IPS-NIHi11 (cell line): ENCODE measurements at places on chromosomes 11 and 22.
A peak's percentile ranks its signal among the peaks of the same experiment; 100 is the strongest.

DNA sequence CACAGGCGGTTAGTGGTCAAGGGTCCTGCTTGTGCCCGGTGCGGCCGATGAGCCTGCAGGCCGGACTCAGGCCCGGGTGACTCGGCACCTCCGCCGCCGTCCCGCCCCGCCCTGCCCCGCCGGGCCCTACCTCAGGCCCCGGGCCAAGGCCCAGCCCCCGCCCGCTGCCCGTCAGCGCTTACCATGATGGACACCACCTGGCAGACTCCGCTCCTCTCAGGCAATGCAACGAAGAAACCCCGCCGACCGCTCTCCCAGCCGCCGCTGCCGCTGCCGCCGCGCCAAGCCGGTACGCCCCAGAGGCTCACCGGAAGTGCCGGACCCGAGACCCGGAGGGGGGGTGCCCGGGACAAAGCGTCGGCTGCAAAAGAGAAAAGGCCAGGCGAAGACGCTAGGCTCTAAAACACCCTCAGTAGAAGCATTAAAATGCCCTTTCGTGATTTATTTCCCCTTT, at the start of gene UFD1:
Gene UFD1, minus strand, starts transcription at position 293 of the 454 bp plus-strand sequence. Its CDS starts 108 bp downstream, at position 185.
- peak; percentile 86 for DNase-seq

DNA sequence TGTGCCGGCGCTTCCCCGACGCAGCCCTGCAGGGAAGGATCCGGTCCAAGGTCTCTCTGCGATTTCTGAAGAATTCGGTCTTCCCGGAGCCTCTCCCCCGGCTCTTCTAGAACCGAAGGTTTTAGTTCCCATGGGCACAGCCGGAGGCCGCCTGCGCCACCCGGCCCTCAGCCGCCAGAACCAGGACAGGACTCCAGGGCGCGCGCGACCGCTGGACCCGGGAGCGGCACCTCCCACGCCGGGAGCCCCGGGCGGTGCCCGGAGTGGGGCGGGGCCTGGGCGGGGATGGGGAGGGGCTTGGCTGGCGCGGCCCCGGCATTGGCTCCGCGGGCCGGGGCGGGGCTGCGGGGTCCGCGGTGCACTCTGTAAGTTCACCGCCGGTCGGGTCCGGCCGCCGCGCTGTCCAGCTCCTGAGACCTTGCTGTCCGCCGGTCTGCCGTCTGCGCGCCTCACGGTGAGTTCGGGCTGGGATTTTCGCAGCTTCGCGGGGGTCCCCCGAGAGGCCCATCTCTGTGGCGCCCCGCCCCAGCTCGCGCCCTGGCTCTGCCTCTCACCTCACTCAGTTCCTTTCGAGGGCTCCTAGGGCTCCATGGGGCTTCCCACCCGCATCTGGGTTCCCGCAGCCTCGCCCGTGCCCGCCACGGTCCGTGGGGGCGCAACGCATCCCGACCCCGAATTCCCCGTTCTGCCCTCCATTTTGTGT, at the start of gene CDC42EP2:
Gene CDC42EP2, plus strand, starts transcription at position 366 of the 703 bp plus-strand sequence. CDS start 6,033 bp downstream, outside the sequence.
- DNase-seq, result peak; percentile 95

DNA sequence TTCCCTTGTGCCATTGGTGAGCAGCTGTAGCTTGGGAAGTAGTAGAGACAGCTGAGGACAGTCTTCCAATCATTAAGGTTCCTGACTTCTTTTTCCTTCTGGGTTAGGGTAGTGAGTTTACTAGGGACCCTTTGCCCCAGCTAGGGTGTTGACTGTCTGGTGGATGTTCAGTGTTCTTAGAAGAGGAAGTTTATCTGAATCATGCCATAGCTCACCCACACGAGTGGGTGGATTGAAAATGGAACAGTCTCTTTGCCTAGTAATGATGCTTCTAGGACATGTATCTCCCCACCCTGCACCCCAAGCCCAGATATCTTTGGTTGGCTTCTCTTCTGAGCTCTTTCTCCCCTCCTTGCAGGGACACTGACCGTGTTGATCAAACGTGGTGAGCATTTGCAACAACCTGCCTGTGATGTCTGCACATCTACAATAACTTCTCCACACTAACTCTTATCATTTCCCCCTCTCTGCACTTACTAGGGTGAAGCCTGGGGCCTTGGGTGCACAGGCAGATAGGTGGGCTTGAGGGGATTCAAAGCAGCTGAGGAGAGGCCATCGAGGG, 57.1 kb upstream of the HORMAD2 start:
- DNase-seq, result no peak

DNA sequence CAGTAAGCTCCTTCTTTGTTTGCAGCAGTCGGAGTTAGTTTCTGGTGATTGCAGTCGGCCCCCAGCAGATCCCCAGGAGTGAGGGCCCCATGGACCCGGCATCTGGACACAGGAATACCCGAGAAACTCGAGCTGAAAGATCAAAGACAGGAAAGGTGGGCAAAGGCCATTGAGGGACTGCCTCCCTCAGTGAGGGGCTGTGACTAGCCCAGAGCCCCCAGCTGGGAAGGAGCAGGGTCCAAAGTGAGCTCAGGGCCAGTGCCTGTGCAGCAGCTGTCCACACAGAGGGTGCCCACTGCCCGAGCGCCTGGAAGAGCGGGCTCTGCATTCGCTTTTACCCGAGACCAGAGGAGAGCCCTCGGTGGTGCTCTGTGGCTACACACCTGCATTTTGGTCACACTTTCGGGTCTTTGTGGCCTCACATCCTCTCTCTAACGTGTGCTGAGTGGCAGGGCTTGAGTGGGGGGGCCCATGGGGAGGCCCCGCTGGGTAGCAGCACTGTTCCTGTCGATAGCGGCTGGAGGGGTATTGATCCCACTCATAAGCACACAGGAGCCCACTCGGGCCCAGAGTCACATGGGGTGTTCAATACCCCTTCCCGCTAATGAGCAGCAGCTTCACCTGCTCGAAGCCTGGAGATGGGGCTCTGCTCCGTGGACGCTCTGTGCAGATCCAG, 532.9 kb downstream of the TBC1D22A start:
- no peak for DNase-seq

DNA sequence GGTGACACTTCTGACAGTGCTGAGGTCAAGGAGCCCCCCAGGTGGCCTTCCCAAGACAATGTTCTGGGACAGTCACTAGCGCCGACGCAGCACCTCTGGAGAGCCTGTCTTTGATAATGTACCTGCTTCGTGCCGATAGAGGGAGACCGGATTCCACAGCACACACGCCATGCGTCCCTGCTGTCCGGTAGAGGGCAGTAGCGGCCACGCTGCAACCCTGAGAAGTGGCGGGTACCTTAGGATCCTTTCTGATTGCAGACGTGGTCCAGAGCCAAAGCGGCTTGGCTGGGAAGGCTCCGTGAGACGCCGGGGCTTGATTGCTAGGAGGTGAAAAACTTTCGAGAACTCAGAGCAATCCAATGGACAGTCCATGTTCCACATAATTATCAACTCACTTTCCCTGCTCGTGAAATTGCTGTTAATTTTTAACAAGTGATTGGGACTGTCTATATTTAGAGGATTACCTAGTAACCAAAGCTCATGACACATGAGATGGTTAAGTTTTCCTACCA, 11.4 kb upstream of the BARX2 start:
- peak; percentile 83 for DNase-seq
